ENCODE measurements at places on chromosomes 6 and 20. TPM values are rescaled to one million over a fixed set of nuclear protein-coding genes. Genes with fewer than 3 reads are reported as not detected.

GRCh38 chr20:53609491-53610445 is 16.1 kb upstream of the ZNF217 start:
- peak; percentile 73 for DNase-seq

- DNase-seq: no peak
Observed at GRCh38 chr6:146041282-146041681, 12.4 kb downstream of the GRM1 start.

DNA sequence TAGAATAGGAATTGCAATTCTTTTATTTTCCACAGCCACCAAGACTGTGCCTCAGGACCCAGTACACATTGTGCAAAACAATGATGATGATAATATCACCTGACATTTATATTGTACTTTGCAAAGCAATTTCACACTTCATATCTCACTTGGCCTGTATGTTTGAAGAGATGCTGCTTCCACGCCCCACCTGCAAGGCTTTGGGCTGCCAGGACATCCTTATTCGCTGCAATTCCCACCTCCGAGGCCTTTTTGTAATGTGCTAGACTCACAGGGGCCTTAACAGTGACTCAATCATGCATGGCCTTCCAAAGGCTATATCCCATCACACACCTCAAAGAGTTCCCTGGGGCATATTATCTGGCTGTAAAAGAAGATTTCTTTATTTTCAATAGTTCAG is 200.9 kb downstream of the MYLK4 start:
- no peak for DNase-seq

DNA sequence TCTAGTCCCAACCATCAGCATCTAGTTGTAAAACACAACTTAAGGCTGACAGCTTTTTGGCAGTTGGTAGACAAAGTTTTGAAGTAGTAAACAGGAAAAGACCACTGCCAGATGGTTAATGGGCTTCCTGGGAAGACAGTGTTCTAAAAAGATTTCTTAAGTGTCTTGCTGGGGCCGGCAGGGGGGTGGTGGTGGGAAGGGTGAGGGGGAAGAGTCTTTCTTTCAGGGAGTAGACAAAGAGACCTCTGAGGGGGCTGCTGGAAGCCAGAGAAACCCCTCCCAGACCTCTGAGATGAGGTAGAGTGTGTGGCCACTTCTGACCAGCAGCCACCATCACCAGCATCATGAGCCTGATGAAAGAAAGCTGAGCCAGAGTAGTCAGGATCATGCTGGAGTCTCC is 784.9 kb downstream of the TENT5A start:
- no peak for DNase-seq

GRCh38 chr6:42715871-42716270 is 6.5 kb downstream of the PRPH2 start:
- no peak for DNase-seq

DNA sequence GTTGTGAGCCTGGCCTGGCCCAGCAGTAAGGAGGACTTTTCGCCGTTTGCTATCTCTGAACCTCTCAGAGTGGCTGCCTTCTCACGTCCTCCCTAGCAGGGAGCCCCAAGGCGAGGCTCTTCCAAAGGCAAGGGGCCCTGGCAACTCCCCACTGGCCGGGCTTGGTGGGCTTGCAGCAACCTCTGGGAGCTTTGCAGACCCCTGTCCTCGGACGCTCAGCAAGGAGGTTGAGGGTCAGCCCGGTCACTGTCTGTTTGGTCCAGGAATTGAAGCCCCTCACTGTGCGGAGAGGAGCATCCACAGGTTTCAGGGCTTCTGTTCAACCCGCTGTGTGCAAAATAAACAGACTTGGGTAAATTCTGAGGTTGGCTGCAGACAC is 28.2 kb upstream of the TBXT start:
- DNase-seq: no peak

DNA sequence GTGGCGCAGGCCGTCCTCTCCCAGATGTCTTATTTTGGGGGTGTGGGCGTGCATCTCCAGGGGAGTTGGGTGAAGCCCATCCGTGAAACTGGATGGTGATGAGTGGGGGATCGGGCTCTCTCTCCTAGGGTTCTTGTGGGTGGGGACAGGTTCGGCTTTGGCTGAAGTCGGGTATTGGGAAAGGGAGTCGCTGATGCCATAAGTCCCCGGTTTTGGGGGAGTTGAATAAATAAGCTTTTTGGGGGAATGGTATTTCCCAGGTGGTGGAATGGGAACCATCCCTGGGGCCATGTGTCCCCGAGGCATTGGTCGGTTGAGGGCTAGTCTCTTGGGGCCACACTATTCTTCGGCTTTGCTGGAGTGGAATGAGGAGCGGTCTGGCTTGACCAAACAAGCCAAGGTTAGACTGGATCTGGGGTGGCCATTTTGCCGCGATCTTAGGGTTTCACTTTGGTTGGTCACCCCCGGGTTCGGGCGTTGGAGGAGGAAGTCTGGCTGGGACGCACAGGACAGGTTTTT is 481 bp downstream of the ZNF133 start:
- DNase-seq: no peak

GRCh38 chr6:139473731-139474130 is 99.3 kb upstream of the CITED2 start:
- DNase-seq: no peak

GRCh38 chr20:48164034-48164433 is 378.8 kb upstream of the SULF2 start:
- DNase-seq: no peak

DNA sequence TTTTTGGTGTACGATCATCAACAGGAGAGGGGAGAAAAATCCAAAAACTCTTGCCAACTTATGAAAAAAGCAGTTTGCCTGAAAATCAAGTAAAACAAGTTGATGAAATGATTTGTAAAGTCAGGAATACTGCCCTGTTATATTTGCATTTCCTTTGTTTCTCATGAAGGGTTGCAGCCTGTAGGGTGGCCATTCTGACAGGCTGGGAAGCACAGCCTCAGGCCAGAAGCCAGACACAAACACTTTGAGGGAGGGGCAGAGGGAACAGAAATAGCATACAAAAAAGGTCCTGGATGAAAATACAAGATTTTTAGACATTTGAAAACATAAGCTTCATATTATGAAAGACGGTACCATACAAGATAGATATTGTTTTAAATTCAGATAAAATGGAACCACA is 109.8 kb downstream of the DTNBP1 start:
- DNase-seq: no peak

DNA sequence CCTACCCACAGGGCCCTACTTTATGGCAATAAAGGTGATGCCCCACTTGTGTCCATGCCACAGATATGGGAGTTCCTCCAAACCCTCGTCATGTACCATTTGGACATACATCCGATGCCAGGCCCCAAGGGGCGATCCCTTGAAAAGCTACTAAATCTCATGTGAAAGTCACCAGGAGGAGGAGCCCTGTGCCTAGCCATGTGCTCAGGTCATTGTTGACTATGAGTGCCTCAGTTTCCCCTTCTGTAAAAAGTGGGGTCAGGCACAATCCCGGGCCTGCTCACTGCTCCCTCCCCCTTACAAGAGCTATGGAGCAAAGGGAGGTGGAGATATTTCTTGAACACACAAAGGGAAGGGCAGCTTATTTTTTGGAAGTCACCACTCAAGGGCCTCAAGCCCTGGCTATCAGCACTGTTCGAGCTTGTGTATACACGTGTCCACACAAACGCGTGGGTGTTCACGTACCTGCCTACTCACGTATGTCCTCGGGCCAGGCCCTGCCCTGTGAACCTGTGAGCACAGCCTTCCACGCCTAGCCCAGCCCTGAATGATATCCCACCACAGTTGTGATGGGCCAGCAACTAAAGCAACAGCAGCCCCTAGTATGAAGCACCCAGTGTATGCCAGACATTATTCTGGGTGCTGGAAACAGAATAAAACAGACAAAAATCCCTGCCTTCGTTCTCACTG is 1.9 kb downstream of the ACTL10 start:
- DNase-seq: no peak

DNA sequence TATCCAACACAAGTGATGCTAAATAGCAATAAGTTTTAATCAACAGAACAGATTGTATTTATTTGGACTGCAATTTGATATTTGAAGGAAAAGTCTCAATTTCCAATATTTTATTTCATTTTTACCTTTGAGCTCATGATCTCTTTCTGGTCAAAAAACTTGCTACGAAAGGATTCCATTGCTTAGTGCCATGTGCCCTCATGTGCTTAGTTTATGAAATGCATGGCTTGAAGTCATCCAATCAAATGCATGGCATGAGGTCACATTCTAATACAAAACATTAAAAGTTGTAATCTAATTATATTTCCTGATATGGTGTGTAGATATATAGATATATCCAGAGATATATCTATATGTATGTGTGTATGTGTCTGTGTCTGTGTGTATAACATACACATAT is 321.2 kb upstream of the ADGRB3 start:
- no peak for DNase-seq

DNA sequence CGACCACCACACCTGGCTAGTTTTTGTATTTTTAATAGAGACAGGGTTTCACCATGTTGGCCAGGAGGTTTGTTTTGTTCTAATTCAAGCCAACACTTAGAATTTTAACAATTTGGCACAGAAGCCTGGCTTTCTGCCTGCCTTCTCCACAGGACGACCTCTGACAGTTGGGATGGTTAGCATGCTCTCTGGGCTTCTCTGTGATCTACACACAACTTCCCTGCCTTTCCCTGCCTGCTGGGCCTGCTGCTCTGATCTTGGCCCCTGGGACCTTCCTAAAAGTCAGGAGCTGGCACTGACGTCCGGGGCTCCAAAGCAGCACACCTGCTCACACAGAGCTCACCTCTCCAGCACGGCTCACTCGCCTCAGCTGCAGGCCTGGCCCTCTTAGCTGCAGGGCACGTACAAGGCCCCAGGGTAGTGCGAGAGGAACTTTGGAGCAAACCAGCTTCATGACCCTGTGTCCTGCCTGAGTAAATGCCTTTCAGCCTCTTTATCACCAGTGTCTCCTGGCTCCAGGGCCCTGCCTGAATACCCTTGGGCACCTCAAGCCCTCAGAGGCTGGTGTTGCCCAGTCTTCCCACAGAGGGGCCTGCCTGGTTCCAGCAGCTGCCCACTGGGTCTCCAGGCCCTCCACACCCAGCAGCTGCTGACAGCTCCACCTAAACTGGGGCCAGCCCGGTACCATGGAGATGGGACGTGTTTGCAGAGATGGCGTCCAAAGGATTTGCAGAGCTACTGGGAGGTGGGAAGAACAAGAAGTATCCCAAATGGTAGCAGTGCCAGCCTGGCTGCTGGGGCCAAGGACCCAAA is 96.0 kb downstream of the PSMB1 start:
- no peak for DNase-seq

DNA sequence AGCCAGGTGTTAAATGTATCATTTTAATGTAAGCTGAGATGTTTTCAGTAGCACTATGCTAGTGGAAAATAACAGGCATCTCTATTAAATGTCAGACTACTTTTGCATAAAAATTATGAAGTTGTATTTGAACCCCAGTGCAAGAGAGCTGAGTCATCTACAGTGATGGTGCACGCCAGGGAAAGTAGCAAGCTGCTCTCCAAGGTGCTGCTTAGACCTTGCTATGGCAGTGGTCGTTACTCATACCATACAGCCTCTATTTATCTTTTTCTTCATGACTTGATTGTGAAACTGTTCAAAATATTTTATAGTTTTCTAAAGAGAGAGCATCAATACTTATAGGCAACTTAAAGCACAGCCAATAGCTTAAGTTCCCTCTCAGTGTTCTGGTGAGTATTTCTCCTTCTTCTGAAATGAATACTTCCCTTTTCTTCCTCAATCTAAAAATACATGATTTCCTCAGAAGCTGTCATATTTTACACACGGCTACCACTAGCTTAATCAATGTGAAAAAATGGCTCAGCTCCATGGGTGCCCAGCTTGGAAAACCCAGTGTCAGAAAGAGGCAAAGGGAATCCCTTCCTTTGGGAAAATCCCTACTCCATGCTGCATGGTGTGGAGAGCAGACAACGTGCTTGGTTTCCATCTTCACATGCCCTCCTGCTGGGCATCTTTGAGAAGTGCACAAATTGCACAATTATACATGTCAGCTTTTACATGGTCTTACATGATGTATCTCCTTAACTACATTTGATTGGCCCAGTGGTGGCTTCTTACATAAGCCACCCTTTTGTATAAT is 105.6 kb downstream of the ELOVL4 start:
- no peak for DNase-seq

GRCh38 chr6:114020196-114020595 is 49.2 kb upstream of the HDAC2 start:
- no peak for DNase-seq

- DNase-seq: no peak
Observed at GRCh38 chr6:141610741-141611140, 522.0 kb upstream of the GJE1 start.

- DNase-seq: no peak
Observed at GRCh38 chr6:155245831-155246230, 18.0 kb upstream of the CLDN20 start.

- DNase-seq: no peak
Observed at GRCh38 chr6:17491416-17492142, 98.2 kb downstream of the CAP2 start.

DNA sequence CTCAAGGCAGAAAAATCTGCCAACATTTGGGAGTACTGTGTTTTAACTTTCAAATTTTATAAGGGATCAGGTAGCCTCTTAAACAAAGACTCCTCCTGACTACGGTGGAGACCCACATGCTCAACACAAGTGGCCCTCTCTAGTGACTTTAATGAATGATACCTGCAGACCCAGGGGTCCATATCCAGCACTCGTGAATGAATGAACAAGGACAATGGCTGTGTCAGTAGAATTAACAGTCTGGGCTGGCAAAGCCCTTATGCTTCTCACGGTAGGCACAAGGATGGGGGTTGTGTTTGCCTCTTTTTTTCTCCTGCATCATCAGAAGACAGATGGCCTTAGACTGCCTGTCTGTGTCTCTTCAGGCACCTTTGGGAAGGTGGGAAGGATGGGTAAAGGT is 112.6 kb upstream of the TRAF3IP2 start:
- no peak for DNase-seq

DNA sequence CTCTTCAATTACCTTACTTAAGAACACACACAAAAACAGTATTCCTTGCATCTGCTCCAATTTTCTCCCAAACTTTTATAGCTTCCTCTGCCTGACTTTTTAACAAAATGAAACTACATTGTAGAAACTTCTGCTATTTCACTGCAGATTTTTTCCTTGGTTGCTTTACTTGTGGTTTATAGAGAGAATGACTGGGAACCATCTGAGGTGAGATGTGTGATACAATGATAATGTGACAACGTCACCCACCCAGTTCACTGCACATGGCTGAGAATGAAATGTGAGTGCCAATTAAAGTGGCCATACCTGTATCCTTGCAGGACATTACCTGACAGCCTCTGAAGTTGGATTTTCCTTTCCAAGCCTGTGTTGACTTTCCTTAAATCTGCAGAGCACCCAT is 258.4 kb downstream of the CD83 start:
- DNase-seq: no peak

GRCh38 chr6:134374491-134375219 is 56.7 kb upstream of the SGK1 start:
- no peak for DNase-seq

GRCh38 chr6:84774985-84775284 is 10.5 kb upstream of the TBX18 start:
- DNase-seq: no peak

The CALHM5 gene
- total RNA-seq: not detected

The FNDC11 gene
- total RNA-seq: 0.55 TPM

The SH3BGRL2 gene
- total RNA-seq: 1.2 TPM

The TUBB2B gene
- not detected for total RNA-seq

The TGM6 gene
- not detected for total RNA-seq

The TMEM217 gene
- total RNA-seq: 2.0 TPM

The ACTL10 gene
- total RNA-seq: 4.4 TPM

The SPATS1 gene
- total RNA-seq: not detected

The GJA1 gene
- total RNA-seq: not detected

The SFTA2 gene
- not detected for total RNA-seq

The ZNF334 gene
- total RNA-seq: 1.9 TPM

The KCNK16 gene
- not detected for total RNA-seq
